ENCODE measurements at places on chromosomes 5 and 9.

GRCh38 chr9:82606071-82606470, 456.9 kb downstream of the RASEF start:
- DNase-seq = no peak

GRCh38 chr5:91382530-91383026, 539 bp downstream of the ARRDC3 start:
- DNase-seq = peak; percentile 38

DNA sequence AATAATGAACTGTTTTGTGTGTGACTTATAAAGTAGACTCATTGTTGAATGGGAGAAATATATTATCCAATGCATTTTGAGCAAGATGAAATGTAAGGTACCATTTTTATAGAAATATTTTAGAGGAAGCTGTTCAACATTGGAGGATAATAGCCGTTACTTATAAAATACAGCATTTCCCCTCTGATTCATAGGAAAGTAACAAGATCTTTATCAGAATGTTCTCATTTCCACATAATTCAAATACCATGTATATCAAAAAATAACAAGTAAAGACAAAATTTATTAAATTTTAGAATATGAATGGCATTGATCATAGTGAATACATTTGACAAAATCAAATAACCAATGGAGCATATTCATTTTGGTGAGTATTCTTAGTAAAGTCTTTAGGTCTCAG, 346.7 kb upstream of the PTGER4 start:
- DNase-seq = no peak

- DNase-seq = no peak
Measured at GRCh38 chr5:180433032-180433422, 61.2 kb upstream of the CNOT6 start.

GRCh38 chr5:151239237-151239861, 13.6 kb upstream of the GM2A start:
- DNase-seq = peak; percentile 1

DNA sequence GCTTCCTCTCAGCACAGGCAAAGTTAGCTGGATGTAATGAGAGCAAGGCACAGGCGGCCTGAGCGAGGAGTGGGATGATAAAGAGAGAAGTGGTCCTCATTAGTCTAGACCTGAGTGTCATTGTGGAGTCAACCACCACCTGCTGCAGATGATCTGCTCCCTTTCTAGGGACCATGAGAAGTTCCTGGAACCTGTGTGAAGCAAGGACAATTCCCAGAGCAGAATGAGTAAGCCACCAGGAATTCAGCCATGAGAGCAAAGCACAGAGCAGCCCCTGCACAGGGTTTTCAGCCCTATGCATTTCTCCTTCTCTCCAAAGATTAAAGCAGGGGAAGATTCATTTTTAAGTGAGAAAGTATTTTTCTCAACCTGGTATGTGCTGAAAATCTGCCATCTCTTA, 146.8 kb upstream of the SPEF2 start:
- DNase-seq = no peak

DNA sequence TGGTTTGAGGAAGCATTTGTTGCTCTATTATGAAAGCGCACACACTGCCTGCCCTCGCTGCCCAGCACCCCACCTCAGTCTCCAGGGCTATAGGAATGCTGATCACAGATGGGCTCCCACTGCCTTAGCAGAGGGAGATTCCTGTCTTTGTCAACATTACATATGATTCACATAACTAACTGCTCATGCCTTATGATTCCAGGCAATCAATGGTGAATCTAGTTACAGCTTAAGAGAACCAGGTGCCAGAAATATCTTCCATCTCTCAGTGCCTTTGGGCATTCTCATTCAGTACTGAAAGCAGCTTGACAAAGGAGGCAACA, 458.9 kb upstream of the C9orf72 start:
- DNase-seq = no peak

Data from NCI-H146 (cell line).